ENCODE measurements at places on chromosomes 13 and 19. TPM values are rescaled to one million over a fixed set of nuclear protein-coding genes. Genes with fewer than 3 reads are reported as not detected.
A peak's percentile ranks its signal among the peaks of the same experiment; 100 is the strongest.

Gene LGALS7B
- not detected for total RNA-seq

Gene ZNF468
- 14.7 TPM for total RNA-seq

DNA sequence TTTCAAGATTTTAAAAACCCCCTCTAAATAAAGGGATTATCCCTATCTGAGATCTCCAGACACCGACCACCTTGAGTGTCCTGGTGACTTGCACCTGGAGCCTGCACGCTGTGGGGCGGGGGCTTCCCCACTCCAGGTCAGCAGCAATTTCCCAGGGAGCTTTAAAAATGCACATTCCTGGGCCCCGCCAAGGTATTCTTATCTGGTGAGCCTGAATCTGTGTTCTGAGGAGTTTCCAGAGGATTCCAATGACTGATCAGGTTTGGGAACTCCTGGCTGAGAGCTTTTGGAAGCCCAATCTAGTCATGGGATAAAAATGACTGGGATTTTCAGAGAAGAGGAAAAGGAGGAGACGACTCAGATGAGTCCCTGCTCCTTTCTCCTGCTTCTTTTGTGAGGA, 66.1 kb downstream of the FGF9 start:
- DNase-seq, result no peak
- H3K27me3 ChIP-seq, result no peaks in the 10 kb centered on the region
- no peak overlapping the region for H3K4me3 ChIP-seq
- no peaks in the 10 kb centered on the region for H3K4me1 ChIP-seq
- H3K27ac ChIP-seq, result no peak overlapping the region
- no peaks in the 10 kb centered on the region for H3K36me3 ChIP-seq

- DNase-seq, result no peak
- no peak overlapping the region for H3K27ac ChIP-seq
- no peaks in the 10 kb centered on the region for H3K36me3 ChIP-seq
- H3K4me1 ChIP-seq, result no peaks in the 10 kb centered on the region
- no peak overlapping the region for H3K4me3 ChIP-seq
- H3K27me3 ChIP-seq, result no peaks in the 10 kb centered on the region
These were observed 18.8 kb downstream of the SACS start for GRCh38 chr13:23414682-23415081.

- no peaks in the 10 kb centered on the region for H3K36me3 ChIP-seq
- no peak overlapping the region for H3K27ac ChIP-seq
- DNase-seq, result no peak
- H3K27me3 ChIP-seq, result no peaks in the 10 kb centered on the region
- peaks cover 8% of the 10 kb centered on the region for H3K4me1 ChIP-seq
- H3K4me3 ChIP-seq, result no peak overlapping the region
These were observed 113.2 kb downstream of the ESD start for GRCh38 chr13:46683676-46684260.

- H3K27ac ChIP-seq, result peak overlapping the region; percentile 39
- peak; percentile 50 for DNase-seq
- H3K4me3 ChIP-seq, result no peak overlapping the region
- peaks cover under 1% of the 10 kb centered on the region for H3K36me3 ChIP-seq
- H3K4me1 ChIP-seq, result peaks cover 76% of the 10 kb centered on the region
These were observed 6.9 kb downstream of the MKNK2 start for GRCh38 chr19:2043961-2044708.

GRCh38 chr19:50233308-50233910, 30.0 kb downstream of the MYH14 start:
- H3K36me3 ChIP-seq, result no peaks in the 10 kb centered on the region
- no peaks in the 10 kb centered on the region for H3K27me3 ChIP-seq
- H3K27ac ChIP-seq, result no peak overlapping the region
- DNase-seq, result no peak
- no peaks in the 10 kb centered on the region for H3K4me1 ChIP-seq
